Activated CD4-positive, alpha-beta T cell treated with anti-CD3 and anti-CD28 coated beads, Interleukin-2, amount 50 U/mL, for 1 hour (primary cell): ENCODE measurements at places on chromosomes 16 and 17.

GRCh38 chr16:62965831-62966230 lies 929.6 kb upstream of the CDH8 start:
- DNase-seq, result no peak

DNA sequence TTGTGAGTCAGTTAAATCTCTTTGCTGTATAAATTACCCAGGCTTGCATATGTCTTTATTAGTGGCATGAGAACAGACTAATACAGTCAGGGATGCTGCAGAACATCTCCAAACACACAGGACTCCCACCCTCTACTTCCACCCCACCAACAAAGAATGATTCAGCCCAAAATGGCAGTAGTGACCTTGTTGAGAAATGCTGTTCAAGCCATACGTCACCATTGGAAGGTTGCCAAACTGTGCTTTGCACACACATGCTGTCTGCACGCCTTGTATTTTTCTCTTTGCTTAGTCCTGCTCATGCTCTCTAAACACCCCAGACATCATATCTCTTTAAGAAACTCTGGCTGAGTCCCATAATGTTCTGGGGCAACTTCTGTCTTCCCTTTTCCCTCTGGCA lies 589.6 kb downstream of the WWOX start:
- no peak for DNase-seq

DNA sequence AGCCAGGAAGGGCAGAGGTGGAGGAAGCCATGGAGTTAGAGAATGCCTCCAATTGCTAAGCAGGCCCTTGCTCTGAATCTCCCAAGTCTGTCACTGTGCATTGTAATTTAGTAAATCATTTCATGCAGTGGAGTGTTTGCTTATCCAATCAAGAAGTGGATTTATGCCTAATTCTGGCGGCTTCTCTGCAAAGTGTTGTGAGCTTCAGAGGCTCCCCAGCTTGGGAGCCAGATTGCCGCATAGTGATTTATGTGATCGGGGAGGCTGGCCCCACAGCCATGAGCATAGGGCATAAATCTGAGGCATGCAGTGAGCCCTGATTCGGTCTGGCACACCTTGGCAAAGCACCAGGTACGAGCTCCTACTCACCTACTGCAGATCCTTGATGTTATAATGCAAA lies 520.8 kb downstream of the HS3ST4 start:
- DNase-seq, result no peak

GRCh38 chr16:11340710-11341109 lies 4.5 kb upstream of the RMI2 start:
- DNase-seq, result no peak

- DNase-seq, result peak; percentile 62
These were observed at the start of gene KIFC3 for GRCh38 chr16:57802341-57803133. TSS of gene KIFC3 (minus strand) at chr16:57802491. CDS start at chr16:57798243, 4,248 bp downstream.

- DNase-seq, result no peak
These were observed 211.7 kb downstream of the XYLT1 start for GRCh38 chr16:17258848-17259713.

DNA sequence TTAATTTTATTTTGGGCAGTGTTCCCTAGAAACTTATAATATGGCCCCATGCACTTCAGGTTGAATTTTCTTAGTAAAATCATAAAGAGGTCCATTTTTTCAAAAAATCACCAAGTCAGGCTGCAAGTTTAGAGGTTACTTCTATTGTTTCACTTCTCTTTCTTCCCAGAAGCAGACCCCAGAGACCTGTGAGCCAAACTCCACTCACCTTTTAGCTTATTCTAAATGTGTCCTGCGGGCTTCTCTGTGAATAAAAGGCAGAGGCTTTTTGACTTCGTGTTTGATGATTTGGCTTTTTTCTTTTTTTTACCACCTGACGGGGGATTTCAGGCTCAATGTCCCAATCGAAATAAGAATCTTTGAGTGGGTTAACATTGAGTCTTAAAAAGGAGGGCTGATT lies 7.4 kb downstream of the PRKCB start:
- no peak for DNase-seq

DNA sequence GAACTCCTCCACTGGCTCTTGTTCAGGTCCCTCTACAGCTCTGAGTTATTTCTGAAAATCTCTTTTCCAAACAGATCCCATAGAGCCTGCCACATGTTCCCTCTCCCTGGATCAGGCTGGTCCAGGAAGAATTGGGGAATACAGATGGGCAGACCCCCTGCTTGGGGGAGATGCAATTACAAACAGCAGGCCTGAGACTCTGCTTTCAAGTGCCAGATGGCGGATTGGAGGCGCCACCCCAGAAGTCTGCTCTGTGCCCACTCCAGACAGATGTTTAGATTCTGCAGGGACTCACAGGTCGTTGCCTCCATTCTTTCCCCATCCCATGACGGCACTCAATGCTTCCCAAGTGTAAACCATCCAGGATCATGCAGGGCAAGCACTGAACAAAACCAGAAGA lies 316.6 kb downstream of the SLC39A11 start:
- DNase-seq, result no peak

DNA sequence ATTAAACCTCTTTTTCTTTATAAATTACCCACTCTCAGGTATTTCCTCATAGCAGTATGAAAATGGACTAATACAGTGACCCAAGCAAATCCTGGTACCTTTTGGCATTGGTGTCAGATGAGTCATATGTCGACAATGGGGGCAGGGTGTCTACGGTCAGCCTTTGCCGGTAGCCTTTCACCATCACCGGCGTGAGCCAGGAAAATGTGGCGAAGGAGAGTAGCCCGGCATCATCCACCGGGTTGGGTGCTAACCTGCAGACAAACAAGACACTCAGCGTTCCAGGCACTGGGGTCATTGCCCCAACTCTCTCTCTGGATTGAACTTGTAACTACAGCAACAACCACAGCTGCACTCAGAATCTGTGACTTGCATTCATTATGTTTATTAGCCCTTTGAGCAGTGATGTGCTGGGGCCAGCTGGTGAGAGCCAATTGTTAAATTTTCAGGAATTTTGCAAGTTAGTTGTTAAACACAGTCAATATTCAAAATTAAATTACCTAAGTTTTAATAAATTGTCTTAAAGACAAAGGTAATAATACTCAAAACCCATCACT lies 11.9 kb downstream of the ABCC12 start:
- DNase-seq, result no peak

GRCh38 chr17:48577330-48577945 lies 712 bp downstream of the HOXB4 start:
- no peak for DNase-seq
